ENCODE measurements at places on chromosomes 2 and 18.

GRCh38 chr18:48794251-48794970 is 156.4 kb downstream of the SMAD7 start:
- no peak for DNase-seq

DNA sequence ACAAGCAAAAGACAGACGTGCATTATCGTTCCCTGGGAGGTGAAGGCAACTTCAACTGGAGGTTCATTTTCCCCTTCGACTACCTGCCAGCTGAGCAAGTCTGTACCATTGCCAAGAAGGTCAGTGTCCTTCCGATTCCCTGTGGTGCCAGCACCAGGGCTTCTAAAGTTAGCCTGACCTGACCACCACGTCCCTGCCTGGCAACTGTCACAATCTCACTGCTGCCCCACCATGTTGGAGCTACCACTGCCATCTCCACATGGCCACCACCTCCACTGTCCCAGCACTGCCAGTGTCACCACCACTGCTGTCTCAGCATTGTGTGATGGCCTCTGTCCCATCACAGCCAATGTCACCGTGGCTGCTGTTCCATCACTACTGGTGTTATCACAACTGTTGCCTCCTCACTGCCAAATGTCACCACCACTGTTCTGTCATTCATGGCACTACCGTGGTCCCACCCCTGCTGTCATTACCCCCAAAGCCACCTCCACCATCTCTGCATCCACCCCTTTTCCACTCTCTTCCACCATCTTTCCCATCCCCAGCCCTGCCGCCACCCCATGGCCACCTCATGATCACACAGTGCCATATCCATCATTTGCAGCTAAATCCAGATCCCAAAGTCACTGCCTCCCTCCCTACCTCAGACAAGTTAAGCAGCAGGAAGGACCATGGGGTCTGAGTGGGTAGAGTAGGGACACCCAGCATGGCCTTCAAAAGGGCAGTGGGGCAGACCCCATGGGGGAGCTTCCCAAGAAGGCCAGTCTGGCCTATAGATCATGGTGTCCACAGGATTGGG is 216.5 kb downstream of the DYSF start:
- no peak for DNase-seq

DNA sequence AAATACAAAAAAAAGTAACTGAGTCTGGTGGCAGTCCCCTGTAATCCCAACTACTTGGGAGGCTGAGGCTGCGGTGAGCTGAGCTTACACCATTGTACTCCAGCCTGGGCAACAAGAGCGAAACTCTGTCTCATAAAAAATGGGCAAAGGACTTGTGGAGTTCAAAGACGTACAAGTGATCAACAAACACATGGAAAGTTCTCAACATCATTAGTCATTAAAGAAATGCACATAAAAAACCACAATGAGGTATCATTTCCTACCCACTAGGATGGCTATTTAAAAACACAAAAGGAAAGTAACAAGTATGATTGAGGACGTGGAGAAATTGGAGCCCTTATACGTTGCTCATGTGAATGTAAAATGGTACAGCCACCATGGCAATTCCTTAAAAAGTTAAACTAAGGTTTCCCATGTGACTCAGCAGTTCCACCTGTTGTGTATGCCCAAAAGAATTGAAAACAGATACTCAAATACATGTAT is 52.3 kb downstream of the RAB10 start:
- DNase-seq = peak; percentile 24

GRCh38 chr2:146540271-146540932 is 1304.4 kb upstream of the ACVR2A start:
- DNase-seq = no peak

GRCh38 chr18:11268741-11269233 is 119.4 kb upstream of the PIEZO2 start:
- DNase-seq = peak; percentile 32

DNA sequence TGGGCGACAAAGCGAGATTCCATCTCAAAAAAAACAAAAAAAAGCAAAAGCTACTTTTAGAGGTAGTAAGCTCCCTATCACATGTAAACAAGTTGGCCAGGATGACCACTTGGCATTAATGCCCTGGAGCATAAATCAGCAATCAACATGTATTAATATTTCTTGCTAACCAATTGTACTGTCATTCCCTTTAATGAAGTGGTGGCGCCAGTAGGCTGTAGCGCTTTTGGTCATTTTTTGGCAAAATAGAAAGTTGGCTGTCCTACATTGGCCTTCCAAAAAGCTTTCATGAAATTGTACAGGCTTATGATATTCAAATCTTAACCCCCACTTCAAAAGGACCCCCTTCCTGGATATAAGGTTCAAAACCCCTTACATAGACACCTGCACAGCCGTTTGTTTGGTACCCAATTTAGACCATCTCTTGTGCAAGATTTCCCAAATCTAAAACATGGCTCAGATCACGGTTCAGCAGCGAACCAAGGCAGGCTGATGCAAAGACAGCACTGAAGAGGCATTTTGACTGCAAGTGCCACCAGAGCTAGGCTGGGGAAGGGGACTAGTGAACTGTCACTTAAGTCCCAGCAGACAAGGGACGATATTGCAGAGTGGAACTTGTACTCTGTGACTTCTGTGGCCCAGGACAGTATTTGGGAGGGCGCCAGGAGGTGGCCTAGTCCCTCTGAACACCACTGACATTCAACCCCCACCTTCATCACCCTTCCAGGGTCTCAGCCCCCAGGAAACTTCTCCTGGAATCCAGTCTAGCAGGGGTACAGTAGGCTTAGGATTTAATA is 31.9 kb downstream of the SMAD7 start:
- no peak for DNase-seq

GRCh38 chr18:51077217-51077616 is 47.2 kb downstream of the SMAD4 start:
- DNase-seq = peak; percentile 77

DNA sequence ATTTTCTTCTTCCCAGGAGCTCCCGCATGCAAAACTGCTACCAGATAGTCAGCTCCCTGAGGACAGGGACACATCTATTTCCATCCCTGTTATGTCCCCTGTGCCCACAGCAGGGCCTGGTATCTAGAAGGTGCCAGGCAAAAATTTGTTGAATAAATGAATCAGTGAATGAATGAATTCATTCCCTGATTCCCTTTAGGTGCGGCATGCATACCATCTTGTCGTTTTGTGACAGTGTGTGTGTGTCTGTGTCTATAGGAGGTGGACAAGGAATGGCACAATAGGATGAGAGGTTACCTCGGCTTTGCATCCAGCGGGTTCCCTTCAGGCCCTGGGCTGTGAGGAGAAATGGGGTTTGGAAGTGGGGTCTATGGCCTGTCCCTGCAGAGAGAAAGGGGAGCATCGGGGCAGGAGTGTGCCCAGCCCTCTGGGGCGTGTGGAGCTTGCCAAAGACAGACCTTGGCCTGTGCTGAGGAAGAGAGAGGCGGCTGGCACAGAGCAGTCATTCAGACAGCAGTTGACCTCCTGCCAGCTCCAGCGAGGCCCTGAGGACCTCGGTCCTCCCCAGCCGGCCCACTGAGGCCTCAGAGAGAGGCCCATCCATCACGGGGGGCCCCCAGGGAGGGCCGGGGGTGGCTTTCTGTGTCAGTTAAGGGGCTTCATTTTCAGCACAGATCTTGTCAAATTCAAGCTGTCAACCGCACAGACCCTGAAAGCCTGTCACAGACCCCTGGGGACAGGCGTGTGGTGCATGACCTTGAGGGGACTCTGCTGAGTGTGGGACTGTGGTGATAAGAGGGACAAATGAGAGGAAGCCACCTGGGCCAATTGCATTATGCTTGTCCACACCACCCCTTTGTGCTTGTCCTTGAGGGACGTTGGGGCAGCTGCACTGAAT is 125.9 kb upstream of the CXCR4 start:
- DNase-seq = no peak

DNA sequence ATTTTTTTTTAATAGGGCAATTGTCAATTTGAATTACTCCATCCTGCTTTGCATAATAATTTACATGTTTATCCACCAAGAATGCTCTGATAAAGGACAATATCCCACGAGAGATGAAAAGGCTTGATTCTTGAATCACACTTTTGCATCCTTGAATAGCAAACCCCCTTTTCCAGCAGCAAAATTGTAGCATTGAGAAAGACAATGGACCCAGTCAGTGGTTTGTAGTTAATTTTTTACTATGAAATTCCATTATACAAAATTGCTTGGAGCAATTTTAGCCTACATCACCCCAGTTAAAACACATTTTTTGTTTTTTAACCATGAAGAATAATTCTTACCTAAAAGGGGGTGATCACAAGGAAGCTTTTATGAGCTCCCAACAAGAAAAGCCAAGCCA is 255.1 kb downstream of the RND3 start:
- DNase-seq = no peak

DNA sequence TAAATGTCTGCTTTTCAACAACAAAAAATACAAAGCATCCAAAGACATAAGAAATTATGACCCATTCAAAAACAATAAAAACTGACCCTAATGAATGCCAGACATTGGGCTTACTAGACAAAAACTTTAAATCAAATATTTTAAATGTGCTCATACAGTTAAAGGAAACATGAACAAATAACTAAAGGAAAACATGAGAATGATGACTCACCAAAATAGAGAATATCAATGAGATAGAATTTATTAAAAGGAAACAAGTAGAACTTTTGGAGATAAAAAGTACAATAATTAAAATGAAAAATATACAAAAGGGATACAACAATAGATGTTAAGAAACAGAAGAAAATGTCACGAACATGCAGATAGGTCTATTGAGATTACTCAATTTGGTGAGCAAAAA is 110.6 kb downstream of the TRABD2A start:
- no peak for DNase-seq

GRCh38 chr2:181602017-181602416 is 54.9 kb downstream of the CERKL start:
- DNase-seq = no peak

DNA sequence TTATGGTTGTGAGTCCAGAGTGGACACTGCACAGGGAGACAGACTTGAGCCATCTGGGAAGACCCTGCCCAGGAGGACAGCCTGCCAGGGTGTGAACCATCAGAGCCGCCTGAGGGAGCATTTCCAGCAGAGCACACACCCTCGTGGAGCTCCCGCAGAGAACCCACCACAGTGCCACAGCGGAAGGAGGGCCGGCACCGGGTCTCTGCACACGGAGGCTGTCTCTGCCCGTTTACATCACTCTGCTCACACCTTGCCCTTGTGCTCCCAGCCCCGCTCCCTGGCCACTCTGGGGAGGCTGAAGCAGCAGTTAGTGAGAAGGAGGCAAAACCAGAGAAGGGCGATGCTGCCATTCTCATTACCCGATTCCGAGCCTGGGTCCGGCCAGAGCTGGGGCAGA is 161.9 kb downstream of the KLHL29 start:
- DNase-seq = no peak

GRCh38 chr2:158932131-158932645 is 36.3 kb upstream of the TANC1 start:
- DNase-seq = peak; percentile 21

GRCh38 chr2:221423210-221423804 is 148.8 kb downstream of the EPHA4 start:
- DNase-seq = peak; percentile 49

GRCh38 chr2:26477911-26478253 is at the start of gene OTOF:
TSS of gene OTOF (minus strand) at chr2:26478124.
- peak; percentile 37 for DNase-seq
